Stimulated activated CD8-positive, alpha-beta memory T cell treated with anti-CD3 and anti-CD28 coated beads, Interleukin-4, amount 100 ng/mL, for 24 hours (primary cell): ENCODE measurements at places on chromosomes 12 and 14.

GRCh38 chr12:45651029-45651428 lies 78.5 kb upstream of the ARID2 start:
- no peak for DNase-seq

DNA sequence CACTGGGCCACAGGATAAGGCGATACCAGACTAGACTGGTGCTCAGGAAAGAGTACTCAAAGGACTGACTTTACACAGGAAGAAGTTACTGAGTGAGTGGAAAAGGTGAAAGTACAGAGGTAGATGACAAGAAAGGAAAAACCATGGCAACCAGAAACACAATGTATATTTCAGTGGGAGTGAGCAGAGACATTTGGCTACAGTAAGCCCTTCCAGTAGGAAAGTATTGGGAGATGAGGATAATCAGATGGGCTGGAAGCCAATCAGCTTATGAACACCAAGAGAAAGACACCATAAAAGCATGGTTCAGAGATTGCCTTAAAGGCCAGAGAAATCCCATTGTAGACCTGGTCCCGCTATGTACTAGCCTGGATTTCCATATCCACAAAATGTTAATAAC lies 51.6 kb downstream of the TMTC1 start:
- DNase-seq = no peak

GRCh38 chr12:65205886-65206285 lies 36.5 kb downstream of the LEMD3 start:
- no peak for DNase-seq

GRCh38 chr14:55370883-55371455 lies 40.7 kb downstream of the ATG14 start:
- DNase-seq = no peak

DNA sequence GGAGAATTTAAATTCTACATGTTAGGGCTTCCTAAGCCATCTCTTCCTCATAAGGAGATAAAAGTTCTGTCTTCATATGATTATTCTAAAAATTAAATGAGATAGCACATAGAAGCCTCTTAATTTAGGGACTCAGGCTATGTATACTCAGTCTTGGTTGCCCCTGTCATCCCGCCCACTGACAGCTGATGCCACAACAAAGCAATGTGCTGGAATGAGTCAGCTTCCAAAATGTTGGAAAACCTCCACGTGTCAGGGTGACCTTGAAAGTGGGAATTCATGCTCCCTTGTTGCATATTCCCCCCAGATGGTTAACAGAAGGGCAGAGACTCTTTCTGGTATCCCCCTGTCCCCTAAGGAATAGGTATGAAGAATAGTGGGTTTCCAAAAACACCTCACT lies 238.0 kb upstream of the DDHD1 start:
- DNase-seq = no peak

- DNase-seq = peak; percentile 45
Observed at GRCh38 chr14:23559010-23559925, 3.2 kb downstream of the THTPA start.

DNA sequence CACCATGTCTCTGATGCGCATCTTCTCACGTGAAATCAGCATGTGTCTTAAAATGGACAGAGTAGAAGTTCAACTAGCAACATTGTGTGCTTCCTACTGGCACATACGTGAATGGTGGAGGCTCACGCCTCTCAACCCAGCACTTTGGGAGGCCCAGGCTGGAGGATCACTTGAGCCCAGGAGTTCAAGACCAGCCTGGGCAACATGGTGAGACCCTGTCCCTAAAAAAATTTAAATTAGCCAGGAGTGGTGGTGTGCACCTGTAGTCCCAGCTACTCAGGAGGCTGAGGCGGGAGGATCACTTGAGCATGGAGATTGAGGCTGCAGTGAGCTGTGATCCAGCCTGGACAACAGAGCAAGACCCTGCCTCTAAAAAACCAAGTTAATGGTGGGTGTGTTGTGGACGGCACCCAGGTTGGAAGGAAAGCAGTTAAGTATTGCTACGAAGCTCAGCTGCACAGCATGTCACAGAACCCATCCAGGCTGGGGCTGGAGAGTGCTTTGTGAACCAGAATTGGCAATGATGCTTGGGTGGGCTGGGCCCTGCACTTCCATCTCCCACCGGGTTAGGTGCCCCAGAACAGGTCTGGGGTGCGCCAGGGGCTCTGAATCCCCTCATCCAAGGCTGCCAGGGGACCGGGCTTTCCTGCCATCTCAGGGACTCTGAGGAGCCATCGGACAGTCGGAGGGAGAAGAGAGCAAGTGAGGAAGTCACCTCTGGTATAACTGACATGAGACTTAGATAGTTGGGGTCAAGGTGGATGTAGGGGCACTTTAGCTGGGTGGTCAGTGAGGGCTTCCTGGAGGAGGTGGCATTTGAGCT lies 33.0 kb upstream of the ULK1 start:
- DNase-seq = no peak

DNA sequence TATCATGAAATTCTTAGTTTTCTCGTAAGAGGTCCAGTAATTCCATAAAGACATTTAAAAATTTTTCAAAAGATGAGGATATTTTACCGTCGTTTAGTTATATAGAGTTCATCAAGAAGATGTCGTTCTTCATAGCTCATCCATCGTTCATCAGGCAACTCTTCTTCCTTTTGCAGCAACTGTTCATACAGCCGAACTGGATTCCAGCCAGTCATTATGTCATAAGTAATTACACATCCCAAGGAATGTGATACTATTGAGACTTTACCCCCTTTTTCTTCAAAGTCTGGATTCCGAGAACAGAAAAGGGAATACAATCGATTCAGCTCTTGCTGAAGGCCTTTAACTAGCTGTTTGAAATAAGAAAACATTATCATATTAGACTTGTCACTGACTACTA lies 90.3 kb downstream of the DDHD1 start:
- DNase-seq = no peak

DNA sequence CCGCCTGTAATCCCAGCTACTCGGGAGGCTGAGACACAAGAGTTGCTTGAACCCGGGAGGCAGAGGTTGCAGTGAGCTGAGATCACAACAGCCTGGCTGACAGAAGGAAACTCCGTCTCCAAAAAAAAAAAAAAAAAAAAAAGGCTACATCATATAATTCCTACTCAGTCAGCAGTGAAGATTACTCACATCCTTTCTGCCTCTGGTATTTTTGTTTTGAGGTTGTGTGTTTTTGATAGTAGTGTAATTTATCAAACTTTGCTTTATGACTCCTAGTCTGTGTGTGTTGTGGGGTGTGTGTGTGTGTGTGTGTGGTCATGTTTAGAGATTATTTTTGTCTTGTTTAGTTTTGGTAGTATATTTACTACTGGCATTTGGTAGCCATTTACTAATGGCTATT lies 29.8 kb upstream of the DLGAP5 start:
- DNase-seq = no peak
